ENCODE measurements at places on chromosomes 7 and 10.

DNA sequence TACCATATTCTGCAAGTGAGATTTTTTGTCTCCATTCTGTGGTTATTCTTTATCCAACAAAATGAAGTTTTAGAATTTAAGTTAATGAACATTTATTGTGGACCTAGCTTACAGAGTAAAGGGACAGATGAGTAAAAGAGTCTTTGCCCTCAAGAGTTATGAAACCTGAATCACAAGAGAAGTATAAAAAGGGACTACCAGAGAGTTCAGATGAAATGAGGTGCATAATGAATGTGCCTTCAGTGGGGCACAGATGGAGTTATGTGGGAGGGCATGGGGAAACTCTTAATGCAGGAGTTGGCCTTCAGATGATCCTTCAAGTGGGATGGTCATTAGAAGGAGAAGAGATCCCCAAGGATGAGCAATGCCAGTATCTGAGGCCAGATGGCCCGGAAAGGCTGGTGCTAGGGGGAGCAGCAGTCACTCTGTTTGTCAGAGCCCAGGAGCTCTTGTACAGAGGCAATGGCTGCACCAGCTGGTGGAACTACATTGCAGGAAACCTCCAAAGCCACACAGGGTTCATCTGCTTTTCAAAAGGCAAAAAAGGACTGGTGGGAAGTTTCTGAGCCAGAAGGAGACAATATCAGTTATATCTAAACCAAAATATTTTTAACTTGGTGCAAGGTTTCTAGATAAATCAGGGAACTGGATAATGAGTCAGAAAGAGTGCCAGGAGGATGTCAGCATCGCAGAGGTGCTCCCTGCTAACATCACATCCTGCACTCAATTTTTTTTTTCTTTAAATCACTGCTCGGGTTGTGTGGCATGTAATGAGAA lies 162.0 kb downstream of the KLF6 start:
- DNase-seq: no peak

- no peak for DNase-seq
Measured at GRCh38 chr7:102321351-102322201, 34.7 kb downstream of the SPDYE6 start.

GRCh38 chr7:64811767-64812166 lies 17.5 kb downstream of the ZNF138 start:
- no peak for DNase-seq

DNA sequence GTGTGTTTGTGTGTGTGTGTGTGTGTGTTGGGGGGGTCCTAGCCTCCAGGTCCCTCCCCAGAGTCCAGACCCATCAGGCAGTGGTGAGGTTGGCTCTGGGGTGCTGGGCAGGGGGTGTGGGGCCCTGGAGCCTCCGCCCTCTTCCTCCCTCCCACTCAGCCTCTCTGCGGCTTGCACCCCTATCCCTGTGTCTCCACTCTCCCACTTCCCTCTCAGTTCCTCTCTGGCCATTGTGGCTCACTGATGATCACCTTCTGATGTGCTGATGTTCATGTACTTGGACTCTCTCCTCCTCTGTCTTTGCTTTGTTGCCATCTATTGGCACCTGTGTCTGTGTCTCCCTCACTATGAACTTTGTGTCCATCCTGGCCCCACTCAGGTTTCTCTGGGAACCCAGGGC lies 298.7 kb downstream of the ZEB1 start:
- no peak for DNase-seq

DNA sequence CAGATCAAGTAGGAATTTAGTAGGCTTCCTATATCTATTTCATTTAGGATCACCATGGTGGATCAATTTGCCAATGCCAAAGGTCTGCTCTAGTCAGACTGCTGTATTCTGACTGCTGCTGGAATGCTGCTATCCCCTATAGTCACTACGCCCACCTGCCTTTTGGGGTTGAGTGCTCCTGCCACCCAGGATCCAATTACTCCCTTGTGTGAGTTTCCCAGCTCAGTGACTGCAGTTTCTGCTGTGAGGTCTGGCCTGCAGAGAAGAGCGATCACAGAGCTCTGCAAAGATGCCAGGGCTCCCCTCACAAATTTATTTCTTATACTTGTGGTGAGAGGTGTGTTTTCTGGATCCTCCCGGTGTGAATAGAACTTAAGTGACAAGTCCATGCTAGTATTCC lies 88.1 kb upstream of the FOXI2 start:
- no peak for DNase-seq
